ENCODE measurements at places on chromosomes 2 and 18. TPM values are rescaled to one million over a fixed set of nuclear protein-coding genes. Genes with fewer than 3 reads are reported as not detected.
A peak's percentile ranks its signal among the peaks of the same experiment; 100 is the strongest.

Gene STK25
- 151 TPM for total RNA-seq

GRCh38 chr18:54112356-54112755 lies 112.1 kb downstream of the MBD2 start:
- H3K27me3 ChIP-seq, result peaks cover 35% of the 10 kb centered on the region
- H3K27ac ChIP-seq, result no peak overlapping the region
- no peak overlapping the region for H3K4me3 ChIP-seq
- DNase-seq, result no peak

DNA sequence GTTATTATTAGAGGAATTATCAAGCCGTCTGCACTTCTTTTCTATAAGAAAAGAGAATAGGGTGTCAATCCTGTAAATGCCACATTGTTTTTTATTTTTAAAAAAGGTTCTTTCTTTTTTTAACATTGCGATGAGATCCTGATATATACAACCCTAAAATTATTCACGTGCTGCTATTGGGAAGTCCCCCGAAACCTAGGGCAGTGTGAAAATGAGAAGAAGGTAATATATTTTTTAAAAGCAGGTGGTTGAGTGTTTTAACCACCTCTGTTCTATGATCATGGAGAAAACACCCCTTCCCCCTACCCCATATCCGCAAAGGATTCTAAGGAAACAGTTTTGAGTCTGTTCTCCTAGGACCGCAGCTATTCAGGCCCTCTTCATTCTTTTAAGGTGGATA lies 94.5 kb upstream of the KLHL14 start:
- H3K27ac ChIP-seq, result peak overlapping the region; percentile 95
- H3K36me3 ChIP-seq, result no peaks in the 10 kb centered on the region
- no peaks in the 10 kb centered on the region for H3K27me3 ChIP-seq
- H3K4me3 ChIP-seq, result peak overlapping the region; percentile 72

Gene SIX3
- not detected for total RNA-seq

DNA sequence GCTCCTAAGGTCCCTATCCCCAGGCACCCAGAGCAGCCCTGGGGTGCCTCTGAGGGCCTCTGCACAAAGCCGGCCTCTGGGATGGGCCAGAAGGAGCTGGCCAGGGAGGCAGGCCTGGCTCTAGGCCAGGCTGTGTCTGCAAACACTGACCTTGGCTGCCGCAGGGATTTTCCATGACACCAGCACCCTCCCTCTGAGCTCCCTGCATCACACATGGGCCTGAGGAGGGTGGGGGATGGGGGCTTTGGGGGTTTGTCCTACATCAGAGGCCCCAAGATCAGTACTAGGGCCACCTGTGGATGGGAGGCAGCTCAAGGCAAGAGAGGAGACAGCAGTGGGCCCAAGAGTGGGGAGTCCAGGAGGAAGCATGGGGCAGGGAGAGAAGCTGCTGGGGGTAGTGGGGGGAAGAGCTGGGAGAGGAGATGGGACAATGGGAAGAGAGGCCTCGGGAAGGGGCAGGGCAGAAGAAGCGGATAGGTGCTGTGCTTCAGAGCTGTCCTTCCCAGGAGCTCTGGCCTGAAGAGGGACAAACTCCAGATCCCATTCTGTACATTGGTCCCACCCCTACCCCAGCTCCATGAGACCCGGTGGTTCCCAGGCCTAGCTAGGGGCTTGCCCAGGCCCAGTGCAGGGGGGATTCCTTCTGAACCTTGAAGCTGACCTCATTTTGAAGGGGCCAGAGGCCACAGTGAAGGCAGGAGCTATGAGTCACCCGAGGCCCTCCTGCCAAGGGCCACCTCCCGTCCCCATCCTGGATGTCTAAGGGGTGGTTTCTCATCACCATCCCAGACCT lies 28.0 kb downstream of the KCNK3 start:
- H3K4me3 ChIP-seq, result no peak overlapping the region
- no peaks in the 10 kb centered on the region for H3K4me1 ChIP-seq
- DNase-seq, result no peak

Gene MEP1B
- 0.09 TPM for total RNA-seq

Gene ZNF514
- total RNA-seq, result 19.0 TPM

Gene RNF144A
- total RNA-seq, result 0.56 TPM

GRCh38 chr2:147082850-147083522 lies 761.8 kb upstream of the ACVR2A start:
- H3K27me3 ChIP-seq, result no peaks in the 10 kb centered on the region
- H3K4me3 ChIP-seq, result no peak overlapping the region
- H3K27ac ChIP-seq, result no peak overlapping the region
- no peaks in the 10 kb centered on the region for H3K4me1 ChIP-seq

GRCh38 chr2:170214309-170214948 lies 36.5 kb downstream of the MYO3B start:
- H3K27ac ChIP-seq, result no peak overlapping the region
- peaks cover 4% of the 10 kb centered on the region for H3K4me1 ChIP-seq
- H3K36me3 ChIP-seq, result no peaks in the 10 kb centered on the region
- no peak overlapping the region for H3K4me3 ChIP-seq

DNA sequence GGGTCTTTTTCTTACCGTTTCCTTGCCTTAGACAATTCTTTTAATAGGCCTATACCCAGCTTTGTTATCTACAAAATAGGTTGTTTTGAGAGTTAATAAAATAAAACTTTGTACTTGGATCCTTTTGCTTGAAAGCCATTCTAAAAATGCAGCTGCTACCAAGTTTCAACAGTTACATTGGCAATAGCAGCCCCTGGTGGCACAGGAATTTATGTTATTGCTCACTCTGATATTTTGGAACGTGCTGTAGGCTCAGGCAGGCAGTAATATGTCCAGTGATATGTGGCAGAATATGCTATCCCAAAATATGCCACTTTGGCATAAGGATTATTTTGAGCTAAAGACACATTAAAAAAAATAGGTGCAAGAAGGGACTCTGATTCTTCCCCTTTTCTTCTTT lies 6.7 kb upstream of the COMMD1 start:
- no peak overlapping the region for H3K27ac ChIP-seq
- no peaks in the 10 kb centered on the region for H3K4me1 ChIP-seq
- DNase-seq, result no peak
- no peaks in the 10 kb centered on the region for H3K36me3 ChIP-seq
- H3K4me3 ChIP-seq, result no peak overlapping the region

- peaks cover 2% of the 10 kb centered on the region for H3K4me1 ChIP-seq
- H3K4me3 ChIP-seq, result no peak overlapping the region
- peaks cover 40% of the 10 kb centered on the region for H3K27me3 ChIP-seq
- H3K27ac ChIP-seq, result no peak overlapping the region
Observed at GRCh38 chr2:120446236-120447126, 100.5 kb downstream of the INHBB start.

Gene SLC4A1AP
- total RNA-seq, result 21.4 TPM

- no peaks in the 10 kb centered on the region for H3K36me3 ChIP-seq
- peaks cover 2% of the 10 kb centered on the region for H3K4me1 ChIP-seq
- DNase-seq, result no peak
- H3K27me3 ChIP-seq, result peaks cover 2% of the 10 kb centered on the region
Observed at GRCh38 chr2:16055848-16056580, 115.7 kb downstream of the MYCN start.

Measured in activated B cell treated with CpG ODN at 0.5 μM for 24 hours (primary cell).